ENCODE measurements at places on chromosomes 5 and 9.

GRCh38 chr5:35171078-35171477 lies 59.2 kb downstream of the PRLR start:
- H3K4me3 ChIP-seq: no peak overlapping the region
- DNase-seq: no peak
- H3K36me3 ChIP-seq: no peaks in the 10 kb centered on the region

- peaks cover 6% of the 10 kb centered on the region for H3K4me1 ChIP-seq
- H3K4me3 ChIP-seq: no peak overlapping the region
- H3K36me3 ChIP-seq: peaks cover 50% of the 10 kb centered on the region
Measured at GRCh38 chr9:131478421-131478868, 24.3 kb upstream of the POMT1 start.

DNA sequence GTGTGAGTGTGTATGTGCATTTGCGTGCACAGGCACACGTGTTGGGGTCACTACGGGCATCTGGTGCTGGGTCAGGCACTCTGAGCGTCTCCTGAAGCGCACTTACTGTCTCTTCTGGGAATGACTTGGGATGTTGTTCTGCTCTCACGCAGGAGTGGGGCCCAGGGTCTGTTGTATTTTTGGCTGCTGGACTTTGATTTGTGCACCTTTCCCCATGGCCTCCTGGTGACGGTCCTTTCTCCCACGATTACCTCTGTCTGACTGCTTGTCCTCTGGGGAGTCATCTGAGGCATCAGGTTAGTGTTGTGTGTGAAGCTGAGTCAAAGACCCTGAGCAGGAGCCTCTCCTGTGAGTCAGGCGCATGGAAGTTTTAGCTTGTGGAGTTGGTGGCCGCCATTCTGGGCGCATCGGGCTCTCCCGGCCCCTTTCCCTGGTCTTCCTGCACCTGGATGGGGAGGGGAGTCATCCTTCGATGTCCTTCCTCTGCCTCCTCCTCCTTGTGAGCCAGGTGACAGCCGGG lies 62.1 kb downstream of the RXRA start:
- H3K36me3 ChIP-seq: no peaks in the 10 kb centered on the region
- H3K27me3 ChIP-seq: no peaks in the 10 kb centered on the region
- no peaks in the 10 kb centered on the region for H3K4me1 ChIP-seq
- H3K4me3 ChIP-seq: no peak overlapping the region
- no peak for DNase-seq

DNA sequence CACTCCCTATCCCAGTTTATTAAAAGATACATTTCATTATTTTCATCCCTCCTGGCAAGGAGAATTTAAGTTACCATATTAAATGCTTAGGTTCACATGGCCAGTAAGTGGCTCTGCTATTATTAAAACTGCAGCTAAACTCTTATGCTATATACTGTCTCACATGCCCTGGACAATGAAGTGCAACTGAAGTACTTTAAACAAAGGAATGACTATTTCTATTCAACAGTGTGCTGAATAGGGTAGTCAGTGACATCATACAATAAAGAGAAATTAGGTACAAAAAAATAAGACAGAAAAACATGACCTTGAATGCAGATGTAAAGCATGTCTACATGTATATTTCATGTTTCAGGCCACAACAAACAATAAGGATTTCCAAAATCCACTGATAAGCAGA lies 282.6 kb upstream of the SMC2 start:
- no peaks in the 10 kb centered on the region for H3K36me3 ChIP-seq
- no peak overlapping the region for H3K27ac ChIP-seq
- H3K4me3 ChIP-seq: no peak overlapping the region
- DNase-seq: no peak
